ENCODE measurements at places on chromosomes 1 and 21. TPM values are rescaled to one million over a fixed set of nuclear protein-coding genes. Genes with fewer than 3 reads are reported as not detected.

KCNK2 gene
- total RNA-seq = 70.4 TPM

ATP6V1G3 gene
- not detected for total RNA-seq

CR2 gene
- 0.20 TPM for total RNA-seq

ZNF683 gene
- not detected for total RNA-seq

GNAT2 gene
- total RNA-seq = not detected

AMY1B gene
- total RNA-seq = not detected

HRNR gene
- not detected for total RNA-seq

ITSN1 gene
- 73.7 TPM for total RNA-seq

SAMD13 gene
- total RNA-seq = 5.7 TPM

CLIC6 gene
- 19.0 TPM for total RNA-seq

KCNJ15 gene
- 0.11 TPM for total RNA-seq

TEX38 gene
- not detected for total RNA-seq

DNA sequence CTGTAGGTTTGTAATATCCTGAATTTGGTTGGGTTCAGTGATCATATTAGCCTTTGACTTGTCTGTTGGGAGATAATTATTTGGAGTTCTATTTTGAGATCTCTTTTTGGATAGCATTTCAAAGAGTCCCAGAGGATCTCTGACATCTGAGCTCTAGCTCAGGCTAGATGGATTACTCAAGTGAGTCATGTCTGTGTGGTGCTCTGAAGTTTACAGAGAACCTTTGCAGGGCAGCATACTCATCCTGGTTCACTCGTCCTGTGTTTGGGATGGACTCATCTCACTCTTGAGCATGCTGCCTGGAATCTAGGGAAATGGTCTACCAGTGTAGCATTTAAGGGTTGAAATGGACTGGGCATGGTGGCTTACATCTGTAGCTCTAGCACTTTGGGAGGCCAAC lies 29.4 kb upstream of the BMP8A start:
- DNase-seq = no peak

DNA sequence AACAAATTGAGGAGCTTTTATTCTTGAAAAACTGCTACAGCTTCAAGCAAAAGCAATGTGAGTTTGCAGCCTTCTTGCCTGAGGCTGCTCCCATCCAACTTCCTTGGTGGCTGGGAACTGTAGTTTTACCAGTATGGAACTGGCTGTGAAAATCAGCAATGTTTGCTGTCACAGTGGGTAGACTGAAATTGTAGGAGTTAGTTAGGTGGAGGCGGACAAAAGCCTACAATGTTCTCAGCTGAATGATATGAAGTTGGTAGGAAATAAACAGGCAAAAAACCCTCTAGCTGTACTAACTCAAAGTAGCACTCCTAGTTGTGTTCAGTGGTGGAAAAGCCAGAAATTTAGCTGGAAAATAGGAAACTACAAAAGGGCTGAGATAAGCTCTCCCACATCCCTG lies 18.5 kb downstream of the HAX1 start:
- no peak for DNase-seq

- no peak for DNase-seq
Observed at GRCh38 chr1:58904299-58905125, 120.7 kb upstream of the JUN start.

GRCh38 chr1:247077213-247077612 lies 1.4 kb downstream of the ZNF670 start:
- DNase-seq = no peak

- no peak for DNase-seq
Observed at GRCh38 chr1:234515411-234515810, 36.4 kb upstream of the TARBP1 start.

DNA sequence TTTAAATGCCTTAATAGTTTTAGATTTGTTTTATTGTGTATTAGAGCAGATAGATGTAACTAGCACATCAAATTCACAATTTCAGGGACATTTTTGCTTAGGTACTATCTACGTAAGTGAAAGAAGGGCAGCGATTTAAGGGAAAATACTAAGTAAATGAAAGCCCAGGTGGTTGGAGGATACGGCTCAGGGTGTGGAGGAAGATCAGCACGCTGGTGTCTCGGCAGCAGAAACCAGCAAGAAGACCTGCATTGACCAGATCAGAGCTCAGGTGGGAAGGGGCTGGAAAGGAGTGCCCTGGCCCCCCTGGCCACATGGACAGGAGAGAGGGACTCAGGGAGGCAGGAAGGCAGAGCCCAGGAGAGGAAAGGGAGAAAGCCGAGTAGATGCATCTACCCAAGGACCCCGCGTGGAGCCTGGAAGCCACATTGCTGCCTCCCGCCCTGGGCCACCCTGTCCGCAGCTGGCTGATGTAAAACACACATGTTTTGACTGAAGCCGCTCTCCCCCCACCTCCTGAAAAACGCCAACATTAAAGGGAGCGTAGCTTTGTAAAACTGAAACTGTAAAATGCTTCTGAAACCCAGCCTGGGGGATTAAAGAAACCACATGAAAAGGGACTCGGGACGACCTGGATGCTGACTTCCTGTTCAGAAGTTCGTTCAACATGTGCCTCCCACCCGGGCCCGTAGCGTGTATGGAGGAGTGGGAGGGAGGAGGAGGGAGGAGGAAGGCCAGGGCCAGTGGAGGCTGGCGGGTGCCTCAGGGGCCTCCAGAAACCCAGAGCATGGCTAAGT lies 72.6 kb upstream of the TARDBP start:
- DNase-seq = no peak

DNA sequence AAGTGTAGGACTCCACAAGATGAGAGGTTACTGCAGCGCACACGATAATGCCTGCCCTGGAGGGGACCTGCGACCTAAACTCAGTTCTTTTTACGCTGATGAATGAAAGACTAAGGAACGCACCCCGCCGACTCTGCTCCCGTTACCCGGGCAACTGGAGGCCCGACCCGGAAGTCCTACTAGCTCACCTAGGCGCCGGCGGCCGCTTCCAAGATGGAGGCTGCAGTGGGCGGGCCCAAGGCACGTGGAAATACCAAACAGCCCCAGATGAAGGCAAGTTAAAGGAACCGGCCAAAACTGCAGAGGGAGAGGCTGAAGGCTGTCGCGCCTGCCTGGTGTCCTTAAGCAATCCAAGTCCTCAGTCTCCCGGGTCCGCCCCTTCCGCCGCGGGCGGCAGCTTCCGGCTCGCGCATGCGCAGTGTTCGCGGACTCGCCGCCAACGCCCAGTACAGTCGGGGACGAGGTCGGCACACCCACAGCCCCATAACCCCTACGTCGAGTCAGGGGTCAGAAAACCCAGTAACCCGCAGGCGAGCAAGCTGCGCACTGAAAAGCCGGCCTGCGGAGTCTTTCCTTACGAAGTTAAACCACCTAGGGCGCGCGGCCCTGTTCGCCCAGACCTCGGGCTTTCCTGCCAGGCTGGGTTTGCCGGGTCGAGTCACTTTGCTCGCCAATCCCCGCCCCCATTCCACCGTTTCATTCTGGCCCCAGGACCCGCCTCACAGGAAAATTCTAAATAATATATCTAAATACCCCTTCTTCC lies at the start of gene SETD4:
Gene SETD4, minus strand, starts transcription at position 368 of the 763 bp plus-strand sequence. CDS start 1,638 bp downstream, outside the sequence.
- DNase-seq = peak; percentile 97

GRCh38 chr1:12555411-12556367 lies 62.3 kb downstream of the DHRS3 start:
- no peak for DNase-seq

DNA sequence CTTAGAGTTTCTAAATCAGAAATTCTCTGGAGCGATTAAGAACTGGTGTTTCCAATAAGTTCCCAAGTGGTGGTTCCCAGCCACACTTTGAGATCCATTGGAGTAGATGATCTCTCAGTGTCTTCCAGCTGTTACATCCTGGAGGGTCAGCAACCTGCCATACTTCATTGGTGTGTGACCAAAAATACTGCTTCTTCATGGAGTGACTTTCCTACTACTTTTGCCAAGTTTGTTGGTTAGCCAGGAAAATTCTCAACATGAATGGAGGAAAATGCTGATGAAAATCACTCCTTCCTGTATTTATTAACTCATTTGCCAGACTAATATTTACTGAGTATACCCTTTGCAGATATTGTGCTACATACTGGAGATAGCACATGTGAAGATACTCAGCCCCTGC lies 186.1 kb downstream of the FGGY start:
- no peak for DNase-seq

DNA sequence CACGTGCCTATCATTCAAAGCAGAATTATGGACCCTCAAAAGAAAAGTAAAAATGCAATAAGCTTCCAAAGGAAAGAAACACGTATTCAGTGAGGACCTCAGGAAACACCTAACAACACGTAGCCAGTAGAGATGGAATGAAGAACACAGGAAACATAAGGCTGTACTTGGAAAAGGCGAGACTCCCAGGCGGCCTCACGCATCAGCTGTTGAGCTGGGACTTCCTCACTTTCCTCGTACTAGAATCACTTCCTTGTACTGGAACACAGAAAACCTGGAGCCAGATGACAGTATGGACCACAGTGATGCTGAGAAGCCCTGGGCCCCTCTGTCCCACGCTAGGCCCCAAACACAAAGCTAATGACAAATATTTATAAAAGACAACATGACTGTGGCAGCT lies 94.4 kb upstream of the BACE2 start:
- DNase-seq = no peak

DNA sequence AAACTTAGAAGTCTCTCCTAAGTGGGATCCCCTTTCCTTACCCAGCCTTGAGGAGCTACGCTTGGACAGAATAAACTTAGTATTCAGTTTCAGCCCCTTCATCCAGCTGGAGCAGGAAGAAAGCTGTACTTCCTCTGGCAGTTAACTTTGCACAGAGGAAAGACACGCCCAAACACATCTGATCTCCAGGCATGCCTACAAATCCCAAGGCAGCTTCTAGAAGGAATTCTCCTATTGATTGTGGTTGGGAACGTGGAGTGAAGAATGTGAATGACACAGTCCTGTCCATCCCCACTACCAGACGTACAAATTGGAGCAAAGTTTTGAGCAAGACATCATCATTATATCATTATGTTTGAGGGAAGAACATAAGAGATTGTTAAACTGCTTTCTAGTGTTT lies 6.6 kb upstream of the AK4 start:
- DNase-seq = no peak

GRCh38 chr1:29196863-29197589 lies 15.3 kb upstream of the SRSF4 start:
- DNase-seq = no peak

GRCh38 chr1:185215911-185216310 lies 58.9 kb downstream of the SWT1 start:
- no peak for DNase-seq

DNA sequence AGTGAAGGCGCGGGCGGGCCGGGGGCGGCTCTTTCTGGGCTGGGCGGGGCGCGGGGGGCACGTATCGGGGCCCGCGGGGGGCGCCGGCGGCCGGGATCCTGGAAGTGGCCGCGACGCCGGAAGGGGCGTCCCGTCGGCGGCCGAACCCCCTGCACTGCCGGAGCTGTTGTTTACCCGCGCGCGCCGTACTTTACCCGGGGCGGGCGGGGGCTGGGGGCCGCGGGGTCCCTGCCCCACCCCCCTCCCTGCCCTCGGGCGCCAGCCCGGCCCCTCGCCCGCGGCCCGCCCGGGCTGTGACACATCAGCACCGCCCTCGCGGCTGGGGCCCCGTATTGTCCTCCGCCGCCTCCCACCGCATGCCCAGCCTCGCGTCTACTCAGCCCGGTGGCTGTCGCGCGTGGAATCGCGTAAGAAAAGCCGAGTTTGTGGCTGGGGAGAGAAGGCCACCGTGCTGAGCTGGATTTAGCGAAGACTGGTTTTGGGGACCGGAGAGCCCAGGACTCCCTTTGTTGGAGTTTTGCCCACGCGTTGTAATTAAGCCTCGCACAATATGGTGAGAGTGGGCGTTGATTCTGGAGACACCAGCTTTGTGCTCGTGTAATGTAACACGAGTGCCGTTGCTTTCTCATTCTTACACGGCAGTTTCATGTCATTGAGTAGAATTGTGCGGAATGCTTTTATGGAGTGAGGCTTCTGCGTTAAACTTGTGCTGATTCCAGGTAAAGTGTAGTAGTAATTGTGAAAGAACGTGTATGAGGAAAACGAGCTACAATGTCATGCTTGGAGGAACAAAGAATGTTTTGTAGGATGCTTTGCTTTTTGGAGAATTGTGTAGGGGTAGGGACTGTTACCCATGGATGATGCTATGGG lies 559 bp downstream of the BACH1 start:
- no peak for DNase-seq

DNA sequence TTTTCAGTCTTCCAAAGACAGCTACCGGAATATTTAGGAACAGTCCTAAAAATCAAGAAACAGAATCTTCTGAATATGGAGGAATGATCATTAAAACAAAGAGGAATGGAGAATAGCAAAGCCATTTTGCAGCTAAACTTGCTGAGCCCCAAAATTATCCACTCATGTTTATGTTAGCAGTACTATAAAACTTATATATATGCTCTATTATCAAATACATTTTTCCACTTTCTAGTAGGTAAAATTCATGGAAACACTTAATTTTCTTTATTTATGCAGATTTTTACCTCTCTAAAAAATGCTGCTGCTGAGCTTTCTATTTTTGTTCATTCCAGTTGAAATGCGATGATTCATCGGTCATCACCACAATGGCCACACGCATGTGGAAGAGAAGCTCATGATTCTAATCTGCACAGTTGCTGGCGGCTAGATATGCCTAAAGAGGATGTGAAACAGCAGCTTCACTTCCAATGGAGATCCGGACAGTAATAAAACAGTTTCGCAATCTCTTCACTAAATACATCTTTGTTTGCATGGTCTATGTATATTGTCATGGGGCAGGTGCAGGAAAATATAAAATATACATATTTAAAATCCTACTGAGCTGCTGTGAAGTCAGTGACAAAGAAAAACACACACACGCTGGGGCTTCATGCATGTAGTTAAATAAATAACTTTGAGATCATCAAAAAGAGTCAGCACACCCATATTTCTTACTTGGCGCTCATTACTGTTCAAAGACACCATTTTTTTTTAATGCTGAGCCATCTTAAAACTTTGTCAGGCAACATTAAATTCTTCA lies 292.2 kb downstream of the SMYD3 start:
- DNase-seq = no peak

GRCh38 chr1:75708910-75709309 lies 15.6 kb upstream of the ACADM start:
- no peak for DNase-seq

DNA sequence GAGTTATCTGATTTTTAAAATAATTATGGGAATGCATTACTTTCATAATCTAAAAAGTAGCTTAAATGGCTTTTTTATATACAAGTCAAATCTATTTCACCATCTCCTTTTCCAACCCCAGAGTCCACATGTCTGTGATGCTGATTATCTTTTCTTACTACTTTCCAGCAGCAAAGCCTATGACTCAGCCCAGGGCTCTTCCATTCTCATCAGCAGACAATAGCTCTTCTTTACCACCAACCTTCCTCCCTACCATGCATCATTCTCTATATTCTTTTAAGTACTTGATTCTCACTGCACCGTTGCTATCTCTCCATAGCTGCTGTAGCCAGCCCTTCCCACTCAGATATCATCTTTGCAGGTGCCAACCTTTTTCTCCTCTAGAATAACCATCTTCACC lies 61.3 kb downstream of the OVGP1 start:
- no peak for DNase-seq

DNA sequence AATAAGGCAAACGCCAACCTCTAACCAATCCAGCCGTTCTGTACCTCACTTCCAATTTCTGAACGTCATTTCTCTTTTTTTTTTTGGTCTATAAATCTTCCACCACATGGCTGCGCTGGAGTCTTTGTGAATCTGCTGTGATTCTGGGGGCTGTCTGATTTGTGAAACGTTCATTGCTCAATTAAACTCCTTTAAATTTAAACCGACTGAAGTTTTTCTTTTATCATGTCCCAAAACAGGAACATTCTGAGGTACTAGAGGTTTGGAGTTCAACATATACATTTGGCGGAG lies 65.5 kb upstream of the BACH1 start:
- peak; percentile 5 for DNase-seq
